ENCODE measurements at places on chromosomes 2 and 18.
A peak's percentile ranks its signal among the peaks of the same experiment; 100 is the strongest.

DNA sequence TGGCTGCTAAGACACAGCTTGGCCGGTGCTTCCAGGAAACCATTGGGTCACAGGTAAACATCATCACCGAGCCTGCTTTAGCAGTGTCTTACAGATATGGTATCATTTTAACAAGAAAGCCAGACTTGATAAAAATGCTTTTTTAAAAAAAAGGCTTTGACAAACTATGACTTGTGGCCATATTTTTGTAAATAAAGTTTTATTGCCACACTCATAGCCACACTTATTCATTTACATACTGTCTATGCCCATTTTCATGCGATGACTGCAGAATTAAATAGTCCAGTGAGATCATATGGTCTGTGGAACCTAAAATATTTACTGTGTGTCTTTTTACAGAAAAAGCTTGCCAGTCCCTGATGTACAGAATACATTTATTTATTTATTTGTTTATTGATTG is 242.0 kb downstream of the LTBP1 start:
- DNase-seq = no peak

DNA sequence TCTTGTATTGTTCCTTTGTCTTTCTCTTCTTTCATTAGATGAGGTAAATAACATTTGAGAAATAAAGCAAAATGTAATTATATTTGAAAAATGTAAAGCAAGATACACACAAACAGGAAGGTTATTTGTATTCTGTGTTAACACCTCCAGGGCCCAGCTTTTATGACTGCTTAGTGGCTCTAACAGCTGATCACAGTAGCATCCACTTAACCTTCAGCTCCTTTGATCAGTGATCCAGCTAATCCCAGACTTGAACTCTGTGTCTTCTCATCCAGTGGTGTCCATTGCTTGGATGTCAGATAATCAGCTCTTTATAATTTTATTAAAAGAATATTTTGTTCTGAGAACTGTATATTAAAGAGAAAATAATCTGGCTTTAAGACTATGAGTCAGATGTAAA is 44.5 kb downstream of the PSMD14 start:
- DNase-seq = no peak

- DNase-seq = no peak
Observed at GRCh38 chr18:56812674-56813073, 161.5 kb downstream of the WDR7 start.

DNA sequence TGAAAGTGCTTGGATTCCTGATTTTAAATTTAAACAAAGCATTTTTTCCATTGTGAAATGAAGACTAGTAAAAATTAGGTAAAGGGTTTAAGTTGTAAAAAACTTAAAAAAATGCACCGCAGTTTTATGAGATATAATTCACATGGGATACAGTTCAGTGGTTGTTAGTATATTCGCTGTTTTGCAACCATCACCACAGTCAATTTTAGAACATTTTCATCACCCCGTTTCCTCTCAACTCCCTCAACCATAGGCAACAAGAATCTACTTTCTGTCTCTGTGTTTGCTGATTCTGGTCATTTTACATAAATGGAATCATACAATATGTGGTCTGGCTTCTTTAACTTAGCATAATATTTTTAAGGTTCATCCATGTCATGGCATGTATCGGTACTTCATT is 4.0 kb downstream of the DGKD start:
- no peak for DNase-seq

- no peak for DNase-seq
Observed at GRCh38 chr2:173048897-173049661, 26.6 kb upstream of the MAP3K20 start.

GRCh38 chr2:9403924-9404323 is 19.4 kb downstream of the ITGB1BP1 start:
- no peak for DNase-seq

- no peak for DNase-seq
Observed at GRCh38 chr2:8677646-8678592, 3.9 kb upstream of the ID2 start.

DNA sequence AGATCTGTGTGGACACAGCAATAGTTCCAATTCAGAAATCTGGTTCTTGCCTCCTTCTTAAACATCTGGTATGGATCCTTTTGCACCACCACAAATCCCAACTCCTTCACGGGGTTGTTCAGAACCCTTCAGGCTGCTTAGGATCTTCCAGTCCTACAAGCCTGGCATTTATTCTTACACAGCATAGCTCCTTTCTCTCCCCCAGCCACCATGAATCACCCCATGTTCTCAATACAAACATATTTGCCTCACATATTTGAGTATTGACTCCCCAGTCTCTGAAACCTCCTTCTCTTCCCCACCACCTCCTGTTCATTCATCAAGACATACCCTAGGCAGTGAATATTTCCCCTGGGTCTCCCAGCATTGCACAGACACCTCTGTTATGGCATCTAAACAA is 155.2 kb downstream of the ALK start:
- DNase-seq = no peak

DNA sequence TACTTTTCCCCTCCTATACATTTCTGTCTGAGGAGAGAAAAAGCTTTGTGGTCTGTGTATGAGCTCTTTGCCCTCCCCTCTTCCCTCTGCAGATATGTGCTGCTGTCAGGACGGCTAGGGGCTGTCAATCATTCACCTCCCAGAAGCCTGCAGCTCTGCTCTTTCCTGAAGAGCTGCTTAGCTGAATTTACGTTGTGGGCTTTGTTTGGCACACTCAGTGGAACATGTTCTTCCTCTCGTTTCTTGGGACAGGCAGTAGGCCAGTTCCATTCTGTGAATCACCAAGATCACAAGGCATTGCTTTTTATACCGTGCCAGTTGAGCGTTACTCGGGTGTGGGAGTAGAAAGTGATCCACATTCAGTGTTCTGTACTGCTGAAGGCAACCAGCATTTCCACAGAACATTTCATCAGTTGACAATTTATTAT is 136.7 kb downstream of the LAMA3 start:
- DNase-seq = no peak

- no peak for DNase-seq
Observed at GRCh38 chr2:11710632-11711353, 35.6 kb upstream of the LPIN1 start.

GRCh38 chr2:137992039-137992646 is 27.9 kb downstream of the HNMT start:
- no peak for DNase-seq

- no peak for DNase-seq
Observed at GRCh38 chr2:213559053-213559452, 274.8 kb downstream of the SPAG16 start.

DNA sequence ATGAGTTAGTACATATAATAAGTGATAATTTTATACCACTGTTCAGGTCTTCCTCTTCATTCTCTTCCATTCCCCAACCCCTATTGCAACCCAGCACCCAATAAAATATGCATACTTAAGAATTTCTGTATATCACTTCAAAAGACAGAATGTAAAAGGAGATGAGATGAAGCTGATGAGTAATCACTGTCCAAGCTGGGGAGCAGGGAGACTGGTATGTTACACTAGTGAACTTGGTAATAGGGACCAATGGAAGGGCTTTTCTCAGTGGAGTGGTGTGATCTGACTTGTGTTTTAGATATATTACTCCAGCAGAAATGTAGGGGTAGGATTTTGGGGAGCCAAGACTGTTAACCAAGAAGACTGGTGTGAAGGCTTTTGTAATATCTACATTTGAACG is 18.0 kb upstream of the ARHGAP28 start:
- no peak for DNase-seq

DNA sequence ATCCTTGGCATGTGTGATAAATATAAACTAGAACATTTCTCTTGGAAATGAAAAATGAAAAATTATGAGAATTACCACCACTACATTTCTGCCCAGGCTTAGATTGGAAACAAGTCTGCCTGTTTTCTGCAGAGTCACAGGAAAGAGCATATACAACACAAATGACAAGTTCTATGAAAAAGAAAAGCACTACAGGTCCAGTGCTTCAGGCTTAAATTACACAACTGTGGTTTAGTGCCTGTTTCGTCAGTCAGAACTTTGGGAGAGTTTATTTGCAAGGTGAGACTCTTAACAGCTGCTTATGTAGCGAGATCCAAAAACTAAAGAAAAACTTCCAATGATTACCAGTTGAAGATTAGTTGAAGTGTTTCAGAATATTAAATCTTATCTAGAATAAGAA is 68.9 kb downstream of the RTN4 start:
- DNase-seq = no peak

- peak; percentile 24 for DNase-seq
Observed at GRCh38 chr18:74963820-74964446, 245.0 kb downstream of the PTGR3 start.

- no peak for DNase-seq
Observed at GRCh38 chr2:37622450-37623100, 48.9 kb downstream of the CDC42EP3 start.

GRCh38 chr18:23933407-23933806 is 81.1 kb upstream of the TTC39C start:
- DNase-seq = no peak

DNA sequence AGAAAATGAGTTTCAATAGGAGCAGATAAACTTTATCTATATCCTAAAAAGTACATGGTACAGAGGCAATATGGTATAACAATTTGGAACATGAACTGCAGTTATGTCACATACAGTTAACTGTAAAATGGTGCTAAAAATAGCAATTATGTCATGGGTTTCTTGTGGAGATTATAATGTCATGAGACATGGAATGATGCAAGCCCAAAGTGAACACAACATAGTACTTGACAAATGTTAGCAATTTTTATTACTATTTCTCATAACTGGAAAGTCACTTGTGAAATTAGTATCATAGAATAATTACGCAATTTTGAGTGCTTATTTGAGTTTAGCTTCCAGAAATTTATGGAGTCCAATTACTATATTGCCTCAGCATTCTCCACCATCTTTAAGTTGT is 1263.4 kb downstream of the DSC3 start:
- DNase-seq = no peak

- no peak for DNase-seq
Observed at GRCh38 chr18:72261590-72261989, 282.6 kb downstream of the CBLN2 start.
